ENCODE measurements at places on chromosomes 3 and 15.

DNA sequence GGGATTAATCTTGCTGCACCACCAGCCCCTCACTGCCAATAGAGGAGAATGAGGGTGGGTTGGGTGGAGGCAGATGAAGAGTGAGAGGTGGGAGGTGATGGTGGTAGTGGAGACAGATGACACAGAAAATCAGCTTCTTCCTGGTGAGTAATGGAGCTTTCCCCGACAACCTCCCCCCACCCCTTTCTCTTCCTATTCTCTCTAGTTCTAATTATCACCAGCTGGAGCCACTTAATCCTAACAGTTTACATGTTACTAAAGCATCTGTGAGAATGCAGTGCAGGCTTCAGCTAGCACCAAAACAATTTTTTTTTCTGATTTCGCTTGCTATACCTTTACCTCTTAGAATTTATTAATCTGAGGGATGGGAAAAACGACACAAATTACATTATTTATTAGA is 116.1 kb upstream of the DNAJC19 start:
- no peak for DNase-seq

GRCh38 chr3:196754091-196754981 is 14.7 kb downstream of the PAK2 start:
- DNase-seq = no peak

DNA sequence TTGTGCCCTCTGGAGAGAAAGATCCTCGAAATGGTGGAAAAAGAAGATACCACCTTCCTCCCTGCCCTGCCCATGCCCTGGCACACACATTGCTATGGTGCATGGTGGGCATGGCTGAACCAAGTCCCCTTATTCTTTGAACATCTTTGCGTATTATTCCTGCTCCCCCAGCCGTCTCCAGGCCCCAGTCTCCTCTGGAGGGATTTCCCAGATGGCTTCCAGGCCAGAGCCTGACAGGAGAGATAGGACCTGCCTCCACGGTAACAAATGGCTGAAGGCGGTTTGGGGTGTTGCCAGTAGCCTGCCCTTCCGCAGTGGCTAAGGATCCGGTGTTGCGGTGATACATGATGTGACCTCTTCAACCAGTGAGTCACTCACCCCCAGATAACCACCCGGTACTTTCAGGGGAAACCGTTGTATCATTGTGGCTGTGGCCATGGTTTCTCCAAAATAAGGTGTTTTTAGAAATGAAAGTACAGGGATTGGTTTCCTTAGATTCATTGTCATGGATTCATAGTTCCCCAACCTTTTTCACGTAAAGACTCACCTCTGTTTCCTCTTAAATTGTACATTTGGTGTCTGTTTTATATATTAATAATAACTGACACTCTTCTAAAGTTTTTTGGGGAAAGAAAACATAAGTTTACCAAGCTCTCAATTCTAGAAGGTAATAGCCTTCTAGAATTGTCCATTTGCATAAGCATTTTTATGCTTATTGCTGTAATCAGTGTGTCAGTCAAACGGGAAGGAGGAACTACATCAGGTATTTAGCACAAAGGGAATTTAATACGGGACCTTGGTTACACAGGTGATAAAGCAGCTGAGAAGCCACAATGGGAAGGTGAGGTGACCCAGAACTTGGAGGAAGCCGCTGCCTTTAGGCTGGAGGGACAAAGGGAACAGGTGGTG is 25.9 kb downstream of the SMAD3 start:
- DNase-seq = peak; percentile 81

GRCh38 chr15:32104061-32104995 is 74.0 kb downstream of the CHRNA7 start:
- no peak for DNase-seq

DNA sequence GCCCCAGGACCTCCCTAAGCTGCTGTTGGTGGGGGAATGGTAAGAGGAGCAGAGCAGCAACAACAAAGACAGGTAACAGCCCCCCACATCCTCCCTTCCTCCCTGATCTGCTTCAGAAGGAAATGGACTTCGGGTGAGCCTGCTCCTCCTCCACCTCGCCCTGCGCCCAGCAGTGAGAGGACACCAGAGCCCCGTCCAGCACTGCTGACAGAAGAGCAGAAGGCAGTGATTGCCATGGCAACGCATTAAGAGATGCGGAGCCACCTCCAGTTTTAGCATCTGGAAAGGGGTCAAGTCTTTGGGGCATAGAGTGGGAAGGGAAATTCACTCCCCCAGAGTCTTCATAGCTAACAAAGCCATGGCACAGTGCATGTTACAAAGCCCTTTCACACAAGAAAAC is 77.6 kb upstream of the HRH1 start:
- no peak for DNase-seq

- DNase-seq = no peak
Observed at GRCh38 chr3:102933377-102933776, 498.6 kb downstream of the ZPLD1 start.

DNA sequence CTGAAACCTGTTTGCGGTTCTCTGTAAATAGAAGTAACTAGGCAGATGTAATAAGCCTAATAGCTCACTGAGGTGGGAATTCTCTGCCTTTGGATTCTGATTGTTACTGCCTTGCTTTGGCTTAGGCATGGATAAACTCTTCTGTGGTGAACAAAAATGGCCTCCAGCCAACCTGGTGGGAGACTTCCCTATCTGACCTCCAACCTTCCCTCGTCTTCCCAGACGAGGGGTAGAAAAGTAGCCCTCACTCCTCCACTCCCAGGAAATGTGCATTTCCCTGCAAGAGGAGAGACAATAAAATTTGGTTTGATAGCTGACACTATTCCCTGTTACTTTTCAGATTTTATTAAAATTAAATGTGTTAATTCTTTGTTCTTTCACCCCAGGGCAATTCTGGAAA is 606 bp upstream of the CD96 start:
- DNase-seq = no peak

DNA sequence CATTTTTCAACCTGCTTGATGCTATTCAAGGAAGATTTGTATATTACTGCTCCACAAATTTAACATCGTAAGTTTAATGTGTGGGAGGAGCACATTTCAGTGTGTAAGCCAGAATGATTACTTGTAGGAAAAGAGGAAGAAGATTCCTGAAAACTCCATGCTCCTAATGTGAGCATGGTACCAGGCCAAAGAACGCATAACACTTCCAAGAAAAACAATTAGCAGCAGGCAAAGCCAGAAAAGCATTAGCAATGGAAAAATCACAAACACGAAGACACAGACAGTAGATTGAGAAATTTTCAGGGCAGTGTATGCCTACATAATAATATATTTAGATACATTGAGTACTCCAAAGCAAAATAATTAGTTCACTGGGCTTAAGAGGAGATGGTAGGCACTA is 96.6 kb upstream of the CBLB start:
- DNase-seq = no peak

- no peak for DNase-seq
Observed at GRCh38 chr15:80743189-80743833, 35.9 kb upstream of the CEMIP start.

DNA sequence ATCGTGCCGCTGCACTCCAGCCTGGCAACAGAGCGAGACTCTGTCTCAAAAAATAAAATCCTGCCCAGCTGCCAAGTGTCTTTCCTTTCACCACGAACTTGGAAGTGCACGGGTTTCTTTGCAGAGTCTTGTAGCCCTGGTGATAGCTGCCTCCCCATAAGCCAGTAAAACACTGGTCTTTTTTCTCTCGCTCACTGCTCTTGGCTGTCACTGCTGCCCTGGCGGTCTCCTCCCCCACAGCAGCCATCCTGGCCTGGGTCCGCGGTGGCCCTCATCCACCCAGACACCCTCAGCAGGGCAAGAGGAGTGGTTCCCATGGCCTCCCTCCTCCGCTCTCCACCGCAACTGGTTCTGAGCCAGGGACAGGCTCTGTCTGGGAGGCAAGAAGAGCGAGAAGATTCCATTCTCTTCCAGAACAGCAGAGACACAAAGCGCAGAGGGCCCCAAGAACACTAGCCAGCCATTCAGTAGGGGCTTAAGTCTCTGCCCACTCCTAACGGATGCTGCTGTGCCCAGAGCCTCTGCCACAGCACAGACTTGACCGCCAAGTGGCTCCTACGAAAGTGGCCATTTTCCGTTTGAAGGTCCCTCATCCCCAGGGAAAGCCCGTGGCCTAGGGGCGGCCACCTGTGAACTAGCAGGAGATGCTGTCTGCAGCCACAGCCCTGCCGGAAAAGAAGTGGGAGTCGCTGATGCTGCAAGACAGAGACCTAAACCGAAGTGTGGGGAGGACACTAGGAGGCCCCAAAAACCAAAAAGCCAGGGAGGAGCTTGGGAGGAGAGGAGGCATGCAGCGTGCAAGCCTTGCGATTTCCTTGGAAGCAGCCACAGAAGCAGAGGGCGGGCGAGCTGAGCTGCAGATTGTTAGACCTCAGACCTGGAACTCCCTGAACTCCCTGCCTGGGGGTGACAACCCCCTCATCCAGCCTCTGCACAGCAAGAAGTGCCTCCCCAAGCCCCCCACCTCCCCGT is 44.1 kb downstream of the KLHL25 start:
- DNase-seq = no peak

- DNase-seq = no peak
Observed at GRCh38 chr3:197800379-197800778, 9.3 kb downstream of the LRCH3 start.

DNA sequence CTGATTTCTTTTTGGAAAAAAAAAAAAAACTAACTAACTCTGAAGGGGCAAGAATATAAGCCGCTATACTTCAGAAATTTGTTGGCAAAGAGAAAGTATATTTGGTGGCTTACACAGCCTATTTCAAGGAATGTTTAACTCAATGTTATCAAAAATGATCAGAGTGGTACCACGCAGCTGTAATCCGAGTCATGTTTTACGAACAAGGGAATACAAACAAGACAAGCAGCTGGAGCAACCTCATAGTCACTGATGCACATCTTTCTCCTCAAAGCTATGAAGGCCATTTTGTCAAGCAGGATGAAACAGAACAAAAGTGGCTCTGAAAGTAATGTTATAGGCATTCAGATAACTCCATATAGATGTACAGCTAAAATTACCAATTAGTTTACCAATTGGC is 81.2 kb downstream of the SCAPER start:
- no peak for DNase-seq

- no peak for DNase-seq
Observed at GRCh38 chr3:78872195-78872594, 895.6 kb downstream of the ROBO1 start.

DNA sequence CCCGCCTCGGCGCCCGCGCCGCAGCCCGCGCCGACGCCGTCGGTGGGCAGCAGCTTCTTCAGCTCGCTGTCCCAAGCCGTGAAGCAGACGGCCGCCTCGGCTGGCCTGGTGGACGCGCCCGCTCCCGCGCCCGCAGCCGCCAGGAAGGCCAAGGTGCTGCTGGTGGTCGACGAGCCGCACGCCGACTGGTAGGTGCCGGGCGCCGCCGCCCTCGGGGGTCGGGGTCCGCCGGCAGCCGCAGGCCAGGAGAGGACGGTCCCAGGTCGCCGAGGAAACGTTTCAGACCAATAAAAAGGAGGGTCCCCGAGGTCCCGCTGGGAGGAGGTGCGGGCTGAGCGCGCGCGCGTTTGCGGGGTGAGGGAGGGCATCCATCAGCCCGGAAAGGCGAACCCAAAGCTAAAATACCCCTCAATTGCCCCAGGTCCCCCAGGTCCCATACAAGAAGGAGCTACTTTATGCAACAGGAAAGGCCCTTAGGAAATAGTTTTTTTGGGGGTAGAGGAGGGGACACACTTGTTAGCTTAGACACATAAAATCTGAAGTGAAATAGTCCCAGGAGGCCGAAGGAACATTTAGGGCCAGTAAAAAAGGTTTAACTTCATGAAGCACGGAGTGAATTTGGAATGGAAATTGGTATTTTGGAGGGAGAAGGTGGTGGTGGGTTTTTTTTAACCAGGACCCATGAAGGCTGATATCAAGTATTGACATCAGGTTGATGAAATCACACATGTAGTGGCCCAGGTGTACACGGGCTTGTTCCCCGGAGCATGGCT is 739 bp downstream of the SYN2 start:
- DNase-seq = no peak

DNA sequence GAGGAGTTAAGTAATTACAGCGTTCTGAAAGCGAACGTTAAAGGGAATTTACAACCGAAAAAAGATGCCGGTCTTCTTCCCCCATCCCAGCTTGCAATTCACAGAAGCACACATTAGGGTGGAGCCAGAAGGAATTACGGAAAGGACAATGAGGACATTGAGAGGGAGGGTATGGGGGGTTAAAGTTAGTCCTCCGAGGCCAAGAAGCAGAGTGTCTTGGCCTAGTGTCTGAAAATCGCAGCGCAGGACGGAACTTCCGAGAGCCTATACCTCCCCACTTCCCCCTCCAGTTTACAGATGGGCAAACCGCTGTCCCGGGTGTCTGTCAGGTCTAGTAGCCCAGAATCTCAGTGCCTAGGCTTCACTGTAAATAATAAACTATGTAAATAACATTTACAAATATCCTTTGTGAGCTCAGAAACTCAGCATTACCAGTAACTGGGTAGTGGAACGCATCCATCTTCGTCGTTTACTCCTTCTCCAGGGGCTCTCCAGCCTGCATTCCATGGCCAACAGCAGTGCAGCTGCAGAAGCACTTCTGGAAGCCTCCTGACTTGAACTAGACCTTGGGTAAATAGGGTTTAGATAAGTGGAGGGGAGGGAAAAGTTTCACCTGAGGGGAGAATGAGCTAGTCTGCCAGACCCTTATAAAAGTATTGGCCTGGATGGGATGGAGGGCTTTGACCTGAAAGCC is 922 bp downstream of the ADPRH start:
- DNase-seq = peak; percentile 43

GRCh38 chr3:94402126-94402525 is 339.3 kb downstream of the NSUN3 start:
- no peak for DNase-seq

- DNase-seq = no peak
Observed at GRCh38 chr3:128907706-128908445, 28.5 kb downstream of the ACAD9 start.

DNA sequence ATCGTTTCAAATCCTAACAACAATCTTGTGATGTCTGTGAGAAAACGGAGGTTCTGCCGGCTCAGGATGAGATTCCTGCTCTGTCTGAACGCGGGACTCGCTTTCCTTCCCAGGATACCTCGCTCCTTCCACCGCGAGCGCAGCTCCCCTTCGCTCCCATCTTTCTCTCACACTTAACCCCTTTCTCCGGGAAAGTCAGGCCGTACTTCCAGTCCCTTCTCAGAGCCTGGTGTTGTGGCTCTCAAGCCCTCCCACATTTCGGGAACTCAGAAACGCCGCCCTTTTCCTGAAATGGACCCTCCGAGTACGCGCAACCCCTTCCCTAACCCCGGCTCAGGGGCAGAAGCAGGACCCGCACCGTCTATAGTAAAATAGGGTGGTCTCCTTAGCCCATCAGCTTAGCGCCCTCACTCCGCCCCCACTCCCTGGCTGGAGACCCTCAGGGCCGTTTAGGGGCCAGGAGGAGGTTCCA is 378 bp upstream of the FEM1B start:
- no peak for DNase-seq

Data from stimulated activated CD8-positive, alpha-beta memory T cell treated with anti-CD3 and anti-CD28 coated beads, Interleukin-4, amount 100 ng/mL, for 48 hours (primary cell).